HL-60 (cell line): ENCODE measurements at places on chromosomes 11 and 22.
A peak's percentile ranks its signal among the peaks of the same experiment; 100 is the strongest.

DNA sequence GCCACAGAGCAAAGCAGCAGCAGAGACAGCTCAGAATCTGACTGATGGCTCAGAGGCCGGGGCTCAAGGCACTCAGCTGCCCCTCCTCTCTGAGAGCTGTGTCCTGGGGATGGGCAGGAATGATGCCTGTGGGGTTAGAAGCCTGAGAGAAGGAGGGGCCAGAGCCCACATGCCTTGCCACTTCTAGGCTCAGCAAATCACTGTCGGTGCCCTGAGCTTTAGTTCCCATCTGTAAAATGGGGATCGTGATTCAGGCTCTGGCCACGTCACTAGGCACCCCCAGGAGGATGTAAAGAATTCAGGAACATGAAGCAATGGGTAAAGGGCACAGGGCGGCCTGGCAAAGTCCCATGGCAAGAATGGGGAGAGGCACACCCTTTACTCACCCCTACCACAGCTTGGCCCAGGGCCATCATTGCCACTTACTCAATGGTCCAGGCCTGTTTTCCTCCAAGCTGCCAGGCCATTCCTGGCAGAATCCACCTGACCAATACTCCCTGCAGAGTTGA, 3.4 kb upstream of the CDC42EP2 start:
- no peak for DNase-seq

DNA sequence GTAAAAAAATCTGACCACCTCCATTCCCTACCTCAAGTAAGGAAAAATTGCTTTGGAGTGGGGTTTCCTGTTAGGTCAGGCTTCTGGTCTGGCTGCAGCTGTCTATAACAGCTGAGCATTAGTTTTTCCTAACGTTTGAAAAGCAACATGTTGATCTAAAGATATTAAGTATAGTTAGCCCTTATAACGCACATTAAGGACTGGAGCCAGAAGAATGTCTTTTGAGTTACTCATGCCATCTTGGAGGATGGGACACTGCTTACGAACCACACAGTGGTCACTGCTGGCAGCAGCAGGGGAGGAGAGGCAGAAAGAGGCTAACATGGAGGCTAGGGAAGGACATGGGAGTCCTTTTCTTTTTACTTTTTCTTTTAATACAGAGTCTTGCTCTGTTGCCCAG, 44.1 kb upstream of the GDPD4 start:
- DNase-seq: no peak

GRCh38 chr11:68145120-68145866, 24.1 kb upstream of the CHKA start:
- no peak for DNase-seq

GRCh38 chr11:77472991-77473800, 698 bp downstream of the PAK1 start:
- peak; percentile 47 for DNase-seq

DNA sequence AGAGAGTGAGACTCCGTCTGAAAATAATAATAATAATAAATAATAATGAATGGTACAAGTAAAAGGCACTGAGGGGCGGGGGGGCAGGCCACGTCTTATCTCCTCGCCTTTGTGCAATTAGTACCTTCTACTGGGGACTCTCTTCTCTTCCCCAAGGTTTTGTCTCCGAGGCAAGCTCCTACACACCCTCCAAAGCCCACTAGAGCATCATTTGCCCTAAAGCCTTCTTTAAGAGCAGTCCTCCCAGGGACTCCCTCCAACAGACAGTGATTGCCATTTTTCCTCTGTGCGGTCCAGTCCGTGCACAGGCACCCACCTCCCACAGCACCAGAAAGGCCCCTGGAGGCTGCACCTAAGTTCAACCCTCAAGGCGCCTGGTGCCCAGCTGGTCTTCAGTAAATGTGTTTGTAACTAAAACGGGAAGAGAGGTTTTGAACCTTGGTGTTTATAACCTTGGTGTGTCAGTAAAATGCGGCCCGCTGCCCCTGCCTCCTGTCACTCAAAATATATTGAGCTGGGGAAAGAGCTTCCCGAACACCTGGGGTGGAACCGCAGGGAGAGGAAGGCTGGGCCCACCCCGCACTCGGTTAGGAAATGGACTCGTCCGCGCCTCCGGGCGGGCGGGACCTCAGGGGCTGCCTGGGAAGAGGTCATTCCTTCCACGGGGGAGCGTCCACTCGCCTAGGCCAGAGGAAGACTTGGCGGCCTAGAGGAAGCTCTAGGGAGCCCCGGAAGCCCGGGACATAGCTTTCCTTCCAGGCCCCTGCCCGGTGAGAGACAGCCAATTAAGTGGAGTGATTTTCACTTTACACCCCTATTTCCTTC, 4.7 kb upstream of the KDELR3 start:
- DNase-seq: no peak

DNA sequence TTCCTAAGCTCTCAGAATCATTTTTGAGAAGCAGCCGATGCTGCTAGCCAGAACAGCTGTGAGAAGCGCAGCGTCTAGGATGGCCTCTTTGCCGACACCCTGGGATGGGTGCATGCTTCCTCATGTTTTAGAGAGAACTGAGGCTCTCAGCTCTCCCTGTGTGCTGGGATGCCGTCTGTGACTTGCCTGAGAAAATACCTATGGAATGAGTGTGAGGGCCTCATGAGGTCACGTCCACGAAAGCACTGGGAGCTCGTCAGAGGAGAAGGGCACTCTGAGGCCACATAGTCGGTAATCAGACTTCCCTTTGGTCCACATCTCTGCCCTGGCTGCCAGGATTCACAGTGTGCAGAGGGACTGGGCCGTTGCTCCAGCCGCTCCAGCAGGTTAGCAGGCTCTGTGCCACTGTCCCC, 54.7 kb downstream of the MICAL3 start:
- no peak for DNase-seq

- no peak for DNase-seq
These were observed 35.2 kb downstream of the PAAF1 start for GRCh38 chr11:73912026-73912425.

GRCh38 chr11:115710980-115711379, 206.8 kb upstream of the CADM1 start:
- no peak for DNase-seq

DNA sequence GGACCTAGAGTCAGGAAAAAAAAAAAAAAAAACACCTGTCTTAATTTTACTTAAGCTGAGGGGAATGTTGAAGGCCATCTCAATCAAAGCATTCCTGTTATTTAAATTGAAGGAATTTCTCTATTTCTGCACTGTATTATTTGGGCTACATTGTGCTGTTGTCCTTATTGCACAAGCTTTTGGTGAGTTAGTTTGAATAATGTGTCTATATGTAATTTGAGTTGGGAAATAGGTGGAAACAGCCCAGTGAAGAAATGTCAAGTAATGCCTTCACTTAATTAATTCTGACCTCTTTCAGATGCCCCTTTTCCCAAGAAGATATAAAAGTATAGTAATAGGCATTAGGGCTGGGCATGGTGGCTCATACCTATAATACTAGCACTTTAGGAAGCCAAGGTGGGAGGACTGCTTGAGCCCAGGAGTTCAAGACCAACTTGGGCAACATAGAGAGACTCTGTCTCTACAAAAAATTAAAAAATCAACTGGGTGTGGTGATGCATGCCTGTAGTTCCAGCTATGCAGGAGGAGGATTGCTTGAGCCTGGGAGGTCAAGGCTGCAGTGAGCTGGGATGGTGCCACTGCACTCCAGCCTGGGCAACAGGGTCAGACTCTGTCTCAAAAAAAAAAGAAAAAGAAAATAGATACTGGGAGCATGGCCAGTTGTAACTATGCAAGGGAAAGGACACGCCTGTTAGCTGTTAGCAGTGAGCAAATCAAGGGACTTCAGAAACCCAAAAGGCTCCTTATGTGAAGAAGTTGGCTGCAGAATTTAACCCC, 34.9 kb downstream of the OR10A6 start:
- DNase-seq: no peak

DNA sequence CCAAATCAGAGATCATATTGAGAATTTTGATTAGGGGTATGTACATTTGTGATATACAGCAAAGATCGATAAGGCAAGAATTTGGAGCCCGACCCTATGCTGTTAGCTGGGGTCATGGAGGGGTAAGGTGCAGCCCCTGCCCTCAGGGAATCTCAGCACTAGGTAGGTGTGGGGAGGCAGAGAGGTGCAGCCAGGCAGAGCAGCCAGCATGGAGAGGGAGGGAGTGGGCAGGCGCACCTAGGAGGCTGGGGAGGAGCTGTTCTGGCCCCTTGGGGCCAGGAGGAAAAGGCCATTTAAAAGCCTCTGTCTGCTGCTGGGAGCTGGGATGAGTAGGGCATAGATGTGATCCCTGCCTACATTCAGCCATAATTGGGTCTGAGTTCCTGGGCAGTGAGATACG, 293.0 kb downstream of the TBC1D22A start:
- no peak for DNase-seq

DNA sequence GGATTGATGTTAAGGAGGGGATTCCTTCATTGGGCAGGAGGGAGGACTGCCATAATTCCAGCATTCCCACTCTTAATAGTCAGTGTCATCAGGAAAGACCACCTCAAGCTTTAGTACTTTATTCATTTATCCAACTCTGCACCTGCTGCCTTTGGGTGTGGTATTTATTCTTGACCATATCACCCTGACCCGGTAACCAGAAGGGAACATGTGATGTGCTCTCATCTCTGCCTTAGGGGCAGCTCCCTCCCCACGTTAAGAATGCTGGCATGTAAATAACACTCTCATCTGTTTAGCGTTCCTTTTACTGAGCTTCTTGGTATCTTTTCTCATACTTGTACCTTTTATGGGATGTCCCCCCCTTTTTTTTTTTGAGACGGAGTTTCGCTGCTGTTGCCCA, 7.7 kb downstream of the CAT start:
- no peak for DNase-seq

- DNase-seq: no peak
These were observed 262.3 kb upstream of the MTNR1B start for GRCh38 chr11:92707173-92707619.

- no peak for DNase-seq
These were observed 96.5 kb downstream of the ARHGAP8 start for GRCh38 chr22:44848791-44849420.

GRCh38 chr11:78869293-78869692, 294.6 kb upstream of the NARS2 start:
- no peak for DNase-seq

DNA sequence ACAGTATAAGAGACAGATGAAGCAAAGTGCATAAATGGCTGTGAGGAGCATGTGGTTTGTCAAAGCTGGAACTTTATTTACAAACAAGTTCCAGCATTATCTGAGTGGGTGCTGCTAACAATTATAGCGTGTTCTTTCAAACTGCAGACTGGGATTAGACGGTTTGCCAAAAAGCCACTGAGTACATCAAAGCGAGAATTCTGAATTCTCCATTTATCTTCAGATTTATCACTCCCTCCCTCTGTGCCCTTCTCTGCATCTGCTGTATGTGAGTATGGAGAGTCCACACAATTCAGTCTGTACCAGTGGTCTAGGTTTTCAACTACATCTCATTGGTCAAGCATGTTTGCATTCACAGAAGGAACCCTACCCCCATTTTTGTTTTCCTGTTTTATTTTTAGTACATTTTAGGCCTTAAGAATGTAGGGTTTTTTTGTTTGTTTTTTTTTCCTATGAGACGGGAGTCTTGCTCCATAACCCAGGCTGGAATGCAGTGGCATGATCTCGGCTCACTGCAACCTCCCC, 18.1 kb upstream of the INCENP start:
- DNase-seq: no peak

- DNase-seq: no peak
These were observed 459.6 kb downstream of the TBC1D22A start for GRCh38 chr22:47221840-47222615.

DNA sequence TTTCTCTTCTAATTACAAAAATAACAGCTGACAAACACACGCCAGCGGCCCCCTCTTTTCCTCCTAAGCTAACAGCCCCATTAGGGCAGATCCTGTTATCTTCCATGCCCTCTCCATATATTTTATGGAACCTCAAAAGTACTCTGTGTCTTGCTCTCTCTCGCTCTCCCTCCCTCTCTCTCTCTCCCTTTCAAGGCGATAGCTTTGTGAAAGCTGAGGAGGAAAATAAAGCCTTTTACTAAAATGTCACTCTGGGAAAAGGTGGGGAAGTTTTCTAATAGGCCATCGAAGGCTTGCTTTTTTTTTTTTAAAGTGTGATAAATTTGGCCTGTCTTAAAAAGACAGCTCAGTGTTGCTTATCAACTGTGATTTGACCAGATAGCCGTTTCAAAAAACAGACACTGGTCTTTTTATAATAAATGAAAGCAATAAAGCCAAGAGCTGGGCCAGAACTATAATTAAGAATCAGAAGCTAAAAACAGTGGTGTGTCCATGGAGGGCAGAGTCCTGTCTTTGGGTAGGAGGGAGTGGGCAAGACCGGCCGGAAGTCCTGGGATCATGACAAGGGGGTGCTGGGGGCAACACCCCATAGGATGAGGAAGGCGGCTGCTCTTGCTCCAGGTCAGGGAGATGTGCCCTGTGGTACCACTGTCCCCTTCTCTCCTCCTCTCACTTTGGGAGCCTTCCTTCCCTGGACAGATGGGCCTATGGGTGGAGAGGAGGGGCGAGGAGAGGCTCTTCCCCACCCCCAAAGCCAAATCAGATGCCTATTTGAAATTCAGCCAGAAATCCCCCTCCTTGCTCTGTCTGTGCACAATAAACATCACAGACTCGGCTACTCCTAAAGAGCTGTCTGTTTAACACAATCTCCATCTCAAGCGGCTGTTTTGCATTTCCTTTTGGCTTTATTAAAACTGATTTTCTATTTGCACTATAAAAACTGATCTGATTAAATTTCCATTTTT, 267.2 kb downstream of the BUD13 start:
- DNase-seq: no peak

- no peak for DNase-seq
These were observed 104.7 kb upstream of the GUCY1A2 start for GRCh38 chr11:107123022-107123421.

- no peak for DNase-seq
These were observed 32.1 kb downstream of the AMPD3 start for GRCh38 chr11:10487002-10487647.

GRCh38 chr11:12827929-12828812, 153.9 kb downstream of the TEAD1 start:
- no peak for DNase-seq

GRCh38 chr11:94100253-94100652, 28.4 kb upstream of the PANX1 start:
- DNase-seq: no peak

DNA sequence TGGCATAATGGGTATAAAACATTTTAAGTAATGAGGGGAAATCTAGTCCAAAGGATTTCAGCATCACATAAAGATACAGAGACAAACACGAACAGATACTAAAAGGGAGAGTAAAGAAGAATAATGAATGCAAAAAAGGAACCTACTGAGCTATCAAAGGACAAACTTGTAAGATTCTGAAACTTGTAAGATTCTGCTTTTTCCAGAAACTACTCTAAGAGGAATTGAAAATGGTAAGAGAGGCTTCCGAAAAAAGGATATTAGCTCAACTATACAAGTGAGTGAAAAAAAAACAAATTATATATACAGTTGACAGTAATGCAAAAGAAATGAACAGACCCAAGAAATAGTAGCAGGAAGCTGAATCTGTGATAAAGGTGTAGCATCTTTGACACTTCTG, 37.7 kb downstream of the POLD3 start:
- DNase-seq: no peak
